ENCODE measurements at places on chromosomes 16 and 17.
A peak's percentile ranks its signal among the peaks of the same experiment; 100 is the strongest.

DNA sequence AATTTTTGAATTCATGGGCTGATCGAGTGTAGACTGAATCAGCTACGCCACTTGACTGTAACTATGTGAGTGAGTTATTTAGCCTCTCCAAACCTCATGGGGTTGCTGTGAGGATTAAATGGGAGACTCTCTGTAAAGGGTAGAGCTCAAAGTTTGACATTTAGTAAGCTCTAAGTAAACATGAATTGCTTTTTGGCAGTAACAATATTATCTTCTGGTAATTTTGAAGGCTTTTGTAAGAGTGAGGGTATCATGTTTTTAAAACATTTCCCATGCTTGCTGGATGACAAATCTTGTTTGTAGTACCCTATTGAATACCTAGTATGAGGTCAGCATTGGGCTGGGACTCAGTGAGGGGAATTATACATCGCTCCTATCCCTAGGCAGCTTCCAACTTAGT is 35.3 kb downstream of the MRTFB start:
- DNase-seq = no peak

DNA sequence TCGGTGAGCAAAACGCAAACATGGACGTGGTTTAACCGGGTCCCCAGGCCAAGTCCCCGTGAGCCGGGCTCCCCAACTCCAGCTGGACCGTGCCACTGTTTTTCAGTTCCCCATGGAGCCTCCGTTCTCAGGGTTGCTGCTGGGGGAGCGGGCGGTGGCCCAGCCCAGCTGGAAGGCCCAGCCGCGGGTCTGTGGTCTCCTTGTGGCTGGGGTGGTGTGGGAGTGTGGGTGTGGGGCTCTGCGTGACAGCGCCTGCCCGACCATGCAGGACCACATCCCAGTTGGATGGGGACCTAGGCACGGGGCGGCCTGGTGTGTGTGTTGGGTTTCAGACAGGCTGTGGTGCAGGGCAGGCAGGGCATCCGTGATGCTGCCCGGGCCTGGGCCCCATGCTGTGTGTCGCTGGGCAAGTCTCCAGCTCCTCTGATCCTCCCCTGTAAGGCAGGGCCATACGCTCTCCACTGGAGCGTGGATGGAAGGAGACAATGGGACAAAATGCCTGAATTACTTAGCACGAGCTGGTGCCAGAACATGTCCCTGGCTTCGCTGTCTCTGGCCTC is 40.3 kb downstream of the COX4I1 start:
- DNase-seq = no peak

GRCh38 chr16:8047736-8048135 is 542.6 kb downstream of the TMEM114 start:
- DNase-seq = no peak

DNA sequence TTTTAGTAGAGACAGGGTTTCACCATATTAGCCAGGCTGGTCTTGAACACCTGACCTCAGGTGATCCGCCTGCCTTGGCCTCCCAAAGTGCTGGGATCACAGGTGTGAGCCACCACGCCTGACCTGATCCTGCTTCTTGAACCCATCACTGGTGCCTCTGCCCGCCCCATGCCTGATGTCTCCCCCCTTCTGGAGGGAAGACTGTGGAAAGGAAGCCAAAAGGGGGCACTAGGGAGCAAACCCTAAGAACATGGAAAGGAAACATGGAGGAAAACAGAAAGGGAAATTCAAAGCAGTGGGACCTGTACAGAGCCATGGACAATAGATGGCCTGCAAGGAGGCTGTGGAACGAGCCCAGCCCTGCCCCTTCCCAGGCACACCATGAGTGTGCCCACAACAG is 31.1 kb upstream of the FASN start:
- no peak for DNase-seq

DNA sequence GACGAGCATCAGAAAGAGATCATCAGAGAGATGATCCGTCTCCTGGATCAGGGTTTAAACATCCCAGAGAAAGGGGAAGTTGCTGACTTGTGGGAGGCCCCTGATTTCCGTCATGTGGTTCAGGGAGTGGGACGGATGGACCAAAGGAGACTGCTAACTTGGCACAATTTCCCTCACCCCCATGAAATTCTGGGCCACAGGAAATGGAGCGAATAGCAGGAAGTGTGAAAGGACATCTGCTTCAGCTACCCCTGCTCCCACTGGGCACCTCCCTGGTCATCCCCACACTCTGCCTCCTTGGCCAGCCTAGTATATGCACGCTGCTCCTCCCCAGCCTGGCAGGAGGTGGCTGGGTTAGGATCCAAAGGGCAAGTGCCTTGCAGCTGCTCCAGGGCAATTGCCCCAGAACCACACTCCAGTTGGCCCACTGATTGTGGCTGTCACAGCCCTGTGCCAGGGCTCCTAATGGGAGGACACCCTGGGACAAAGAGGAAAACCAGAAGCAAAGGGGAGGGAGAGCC is 1.3 kb downstream of the ARRB2 start:
- DNase-seq = peak; percentile 62

DNA sequence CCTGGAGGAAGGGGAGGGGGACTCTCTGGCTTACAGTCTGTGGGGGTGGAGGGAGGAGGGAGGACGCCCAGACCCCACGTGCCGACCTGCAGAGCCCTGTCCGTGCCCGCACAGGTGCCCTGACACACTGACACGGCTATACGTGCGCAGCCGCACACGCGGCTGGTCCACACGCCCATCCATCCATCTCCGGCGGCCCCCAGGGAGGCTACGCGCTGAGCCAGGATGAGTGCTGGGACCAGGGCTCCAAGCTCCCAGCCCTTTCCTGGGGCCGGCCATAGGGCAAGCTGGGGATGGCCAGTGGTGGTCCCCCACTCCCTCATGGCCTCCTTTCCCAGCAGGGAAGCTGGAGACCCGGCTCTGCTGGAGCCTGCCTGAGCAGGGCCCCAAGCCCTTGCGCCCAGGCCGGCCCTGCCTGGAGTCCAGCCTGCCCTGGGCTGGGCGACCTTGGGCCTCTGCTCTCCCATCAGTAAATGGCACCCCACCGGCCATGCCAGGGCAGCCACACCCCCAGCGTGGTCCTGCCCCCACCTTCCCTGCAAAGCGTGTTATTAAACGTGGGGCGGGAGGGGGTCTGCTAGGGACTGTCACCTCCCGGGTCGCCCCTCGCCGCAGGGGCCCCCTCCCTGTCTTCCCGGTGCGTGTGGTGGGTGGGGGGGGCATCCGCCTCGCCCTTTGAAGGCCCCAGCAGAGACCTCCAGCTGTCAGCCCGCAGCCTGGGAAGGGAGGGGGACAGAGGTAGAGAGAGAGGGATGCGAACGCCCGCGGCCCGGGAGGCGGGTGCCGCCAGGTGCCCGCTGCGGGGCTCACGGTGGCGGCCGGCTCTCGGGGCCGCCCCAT is 863 bp downstream of the CASKIN1 start:
- no peak for DNase-seq

- no peak for DNase-seq
These were observed 69.7 kb downstream of the NLK start for GRCh38 chr17:28112181-28112580.

All from bone marrow (tissue), 2 donors.